ENCODE measurements at places on chromosomes 3 and 15. TPM values are rescaled to one million over a fixed set of nuclear protein-coding genes. Genes with fewer than 3 reads are reported as not detected.

Gene GOLGA6B
- 0.18 TPM for total RNA-seq

GRCh38 chr3:30042916-30043555 lies 563.4 kb upstream of the TGFBR2 start:
- DNase-seq = no peak

Gene PAQR9
- 0.18 TPM for total RNA-seq

Gene ZNF80
- total RNA-seq = not detected

Gene ECE2
- total RNA-seq = not detected

DNA sequence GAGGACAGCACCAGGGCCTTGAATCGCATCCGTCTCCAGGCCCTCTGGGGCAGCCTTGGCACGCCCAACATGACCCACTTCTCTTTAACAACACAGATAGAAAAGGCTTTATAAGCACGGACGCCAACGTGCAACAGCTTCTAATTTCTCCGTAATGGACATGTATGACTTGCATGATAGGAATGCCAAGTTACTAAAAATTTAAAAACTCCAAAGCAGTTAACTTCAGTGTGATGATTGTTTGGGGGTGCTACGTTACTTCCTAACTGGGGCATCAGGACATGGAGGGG lies 30.9 kb upstream of the SNRPA1 start:
- DNase-seq = no peak

DNA sequence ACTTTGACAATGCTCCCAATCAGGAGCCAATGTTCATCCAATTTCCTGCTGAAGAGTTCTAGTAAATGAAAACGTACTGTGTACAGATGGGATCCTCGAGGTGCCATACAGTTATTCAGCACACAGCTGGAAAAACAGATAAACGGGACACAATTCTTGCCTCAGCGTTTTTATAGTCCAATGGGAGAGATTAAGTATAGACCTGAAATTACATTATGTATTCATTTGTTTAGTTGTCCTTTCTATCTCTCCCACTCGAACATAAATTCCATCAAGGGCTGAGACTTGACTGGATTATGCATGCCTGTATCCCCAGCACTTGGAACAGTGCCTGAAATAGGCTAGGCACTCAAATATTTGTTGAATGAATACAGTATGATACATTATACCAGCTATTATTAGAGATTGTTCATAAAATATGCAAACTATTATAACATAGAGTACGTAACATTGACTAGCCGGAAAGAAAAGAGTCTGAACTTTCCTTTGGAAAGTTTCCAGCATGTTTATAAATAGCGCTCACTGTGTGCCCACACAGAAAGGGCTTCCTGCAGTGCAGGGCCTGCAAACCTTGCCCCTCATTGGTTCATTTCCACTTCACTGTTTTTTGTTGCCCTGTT lies 27.4 kb upstream of the SNTN start:
- no peak for DNase-seq

Gene MCTP2
- 13.3 TPM for total RNA-seq

GRCh38 chr3:191774485-191774884 lies 313.5 kb downstream of the PYDC2 start:
- DNase-seq = no peak

- no peak for DNase-seq
These were observed 100.1 kb upstream of the SLC6A11 start for GRCh38 chr3:10715886-10716285.

GRCh38 chr3:157081626-157082210 lies 78.2 kb downstream of the CCNL1 start:
- DNase-seq = peak; percentile 99

DNA sequence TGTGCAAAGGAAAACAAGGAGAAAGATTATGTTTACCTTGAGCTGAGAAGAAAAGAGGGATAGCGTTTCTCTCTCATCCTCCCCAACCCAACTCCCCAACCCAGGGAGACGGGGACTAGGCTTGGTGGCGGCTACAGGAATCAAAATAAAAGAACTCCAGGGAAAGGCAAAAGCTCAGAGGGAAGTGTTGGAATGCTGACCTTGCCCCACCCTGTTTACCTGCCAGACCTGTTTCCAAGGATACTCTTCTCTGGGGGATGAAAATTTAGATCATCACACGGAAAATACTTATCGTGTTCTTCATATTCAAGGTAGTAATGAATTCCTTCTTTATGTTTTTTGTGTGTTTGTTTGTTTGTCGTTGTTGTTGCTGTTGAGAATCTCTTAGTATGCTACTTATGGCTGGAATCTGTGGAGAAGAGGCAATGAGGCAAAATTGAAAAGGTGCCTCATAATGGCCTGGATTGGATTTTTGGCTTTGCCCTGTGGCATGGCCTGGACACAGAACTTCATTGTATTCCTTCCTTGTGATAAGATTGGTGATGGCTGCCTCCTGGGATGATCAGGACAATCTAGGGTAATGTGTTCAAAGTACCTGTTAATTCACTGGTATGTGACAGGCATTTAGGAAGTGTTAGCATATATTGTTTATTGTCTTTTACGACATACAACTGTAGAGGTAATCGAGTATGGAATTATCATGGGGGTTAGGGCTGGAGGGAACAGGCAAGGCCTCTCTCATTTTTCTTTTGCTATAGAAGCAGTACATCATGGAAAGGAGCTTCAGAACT lies 11.1 kb upstream of the TPRG1 start:
- DNase-seq = no peak

- DNase-seq = no peak
These were observed 36.9 kb upstream of the CLRN1 start for GRCh38 chr3:151009430-151009829.

Gene B4GALT4
- total RNA-seq = 24.2 TPM

Gene LRRC15
- total RNA-seq = 0.05 TPM

Gene WNT7A
- total RNA-seq = 0.99 TPM

DNA sequence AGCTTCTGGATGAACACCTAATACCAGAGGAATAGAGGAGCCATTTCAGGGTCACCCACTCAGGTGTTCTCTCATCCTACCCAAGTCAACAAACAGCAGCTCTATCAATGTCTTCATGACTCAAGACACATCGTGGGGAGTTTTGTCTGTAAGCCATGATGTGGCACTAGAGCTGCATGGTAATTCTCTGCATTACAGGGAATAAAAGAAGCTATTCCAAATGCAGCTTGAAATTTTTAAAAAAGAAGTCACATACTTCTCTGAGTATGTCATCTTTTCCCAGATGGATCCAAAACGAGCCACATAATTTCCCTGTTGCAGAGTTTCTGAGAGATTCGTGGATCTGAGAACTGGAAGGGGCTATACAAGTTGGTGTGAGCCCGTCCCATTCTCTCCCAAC lies 6.1 kb upstream of the THSD4 start:
- DNase-seq = no peak

Gene FSD2
- total RNA-seq = not detected

DNA sequence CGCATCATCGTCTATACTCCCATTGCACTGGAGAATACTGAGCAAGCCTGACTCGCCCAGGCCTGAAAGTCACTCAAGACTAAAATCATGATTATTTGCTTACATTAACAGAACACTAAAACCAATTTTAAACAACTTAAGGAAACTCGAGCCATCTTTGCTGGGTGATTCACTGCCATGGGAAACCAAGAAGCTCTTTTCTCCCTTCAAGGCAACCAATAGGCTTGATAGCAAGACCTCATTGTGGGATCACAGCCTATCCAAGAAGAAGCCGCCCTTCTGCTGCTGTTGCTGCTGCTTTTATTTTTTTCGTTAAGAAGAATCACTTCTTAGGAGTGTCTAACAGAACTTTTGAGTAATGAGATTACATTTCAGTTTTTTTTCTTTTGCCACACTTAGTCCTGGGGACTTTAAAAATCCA lies 479.4 kb downstream of the FOXP1 start:
- DNase-seq = no peak

- no peak for DNase-seq
These were observed 132.3 kb downstream of the NTRK3 start for GRCh38 chr15:88124199-88124598.

Gene CTXN2
- total RNA-seq = 0.25 TPM

Gene TRH
- 0.13 TPM for total RNA-seq

DNA sequence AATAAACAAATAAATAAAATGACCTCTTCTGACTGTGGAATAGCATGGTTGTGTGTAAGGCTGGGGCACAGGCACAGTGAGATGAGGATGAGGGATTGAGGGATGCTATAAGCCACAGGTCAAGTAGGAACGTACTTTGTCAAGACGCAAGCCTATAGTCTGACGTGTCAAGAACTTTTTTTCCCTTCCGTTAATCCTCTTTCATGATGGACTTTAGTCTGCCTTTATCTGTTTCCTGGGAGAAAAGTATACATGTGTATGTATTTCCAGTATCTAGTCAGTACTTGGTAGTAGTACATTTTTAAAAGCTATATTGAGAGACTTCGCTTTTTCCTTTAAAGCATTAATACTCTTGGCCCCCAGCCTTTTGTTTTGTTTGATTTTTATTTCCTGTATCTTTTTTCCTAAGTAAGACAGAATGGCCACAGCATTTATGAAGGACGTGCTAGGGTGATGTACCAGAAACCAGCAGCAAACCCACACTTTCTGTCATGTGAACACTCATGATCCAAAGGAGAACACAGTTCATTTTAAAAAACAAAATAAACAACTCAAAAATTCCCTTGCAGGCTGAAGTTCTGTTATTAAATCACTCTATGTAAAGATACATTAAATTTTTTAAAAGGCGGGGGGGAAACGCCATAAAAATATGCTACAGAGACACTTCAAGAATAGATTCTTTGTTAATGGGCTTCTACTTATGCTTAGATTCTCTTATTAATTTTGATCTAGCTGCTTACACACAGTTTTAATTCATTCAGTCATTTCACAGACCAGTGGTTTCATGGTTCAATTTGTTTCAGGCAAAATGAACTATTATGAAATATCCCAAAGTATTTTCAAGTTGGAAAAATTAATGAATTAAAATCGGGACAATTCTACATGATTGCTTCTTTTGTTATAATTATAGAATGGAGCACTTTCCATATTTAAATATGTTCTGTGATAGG lies 114.7 kb downstream of the SNRK start:
- no peak for DNase-seq

Gene ADPRH
- 1.9 TPM for total RNA-seq

DNA sequence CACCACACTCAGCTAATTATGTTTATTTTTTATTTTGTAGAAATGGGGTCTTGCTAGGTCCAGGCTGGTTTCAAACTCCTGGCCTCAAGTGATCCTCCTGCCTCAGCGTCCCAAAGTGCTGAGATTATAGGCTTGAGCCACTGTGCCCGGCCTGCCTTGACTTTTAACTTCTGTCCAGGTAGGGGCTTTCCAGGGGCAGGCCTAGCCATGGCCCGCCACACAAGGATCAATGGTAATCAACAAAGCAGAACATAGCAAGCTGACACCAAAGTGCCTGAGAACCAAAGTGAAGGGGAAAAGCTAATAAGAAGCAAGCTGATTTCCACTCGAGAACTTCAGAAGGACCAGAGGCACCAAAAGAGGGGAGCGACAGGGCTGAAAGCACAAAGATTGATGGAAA lies 9.4 kb upstream of the CRTC3 start:
- no peak for DNase-seq

- no peak for DNase-seq
These were observed 227.3 kb upstream of the C2CD4B start for GRCh38 chr15:62392376-62392775.

DNA sequence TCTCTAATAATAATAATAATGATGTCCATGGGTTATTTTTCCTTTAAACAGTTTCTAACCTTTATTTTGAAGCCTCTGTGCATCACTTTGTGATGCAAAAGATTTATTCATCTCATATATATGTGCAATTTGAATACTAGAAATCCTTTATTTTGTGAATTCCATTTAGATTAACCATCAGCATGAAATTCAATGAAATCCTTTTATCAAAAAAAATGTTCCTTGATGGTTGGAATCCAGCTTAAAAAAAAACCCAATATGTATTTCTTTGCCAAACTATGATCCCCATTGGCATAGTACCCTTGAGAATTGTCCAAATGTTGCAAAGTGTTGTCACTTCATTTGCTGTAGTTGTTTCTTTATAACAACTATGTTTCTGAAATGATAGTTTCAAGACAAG lies 7.4 kb downstream of the TBC1D23 start:
- no peak for DNase-seq

GRCh38 chr3:102098130-102098885 lies 249.0 kb downstream of the NFKBIZ start:
- DNase-seq = no peak

GRCh38 chr3:185716436-185717108 lies 108.3 kb downstream of the IGF2BP2 start:
- DNase-seq = no peak

DNA sequence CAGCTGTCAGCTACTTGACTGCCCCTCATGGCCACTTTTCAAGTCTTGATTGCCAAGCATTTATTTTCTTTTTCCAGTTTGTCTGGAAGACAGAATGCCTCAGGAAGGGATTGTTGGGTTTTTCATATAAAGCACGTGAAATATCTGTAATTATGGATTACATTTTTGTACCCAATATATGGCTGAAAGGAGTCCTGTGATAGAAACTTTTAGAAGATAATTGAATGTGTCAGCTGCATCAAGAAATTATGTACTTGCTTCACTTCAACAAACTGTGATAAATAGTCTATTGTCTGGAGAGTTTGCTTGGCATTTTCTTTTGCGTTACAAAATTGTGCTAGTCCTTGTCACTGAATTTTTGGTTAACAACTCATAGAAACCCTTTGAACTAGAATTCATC lies 247.9 kb upstream of the SLCO3A1 start:
- no peak for DNase-seq

All from mesothelial cell of epicardium (in vitro differentiated cells).